Activated CD4-positive, alpha-beta T cell treated with anti-CD3 and anti-CD28 coated beads, Interleukin-2, amount 50 U/mL, for 24 hours (primary cell): ENCODE measurements at places on chromosomes 4 and X.

GRCh38 chr4:128528793-128529553, 241.4 kb upstream of the PGRMC2 start:
- DNase-seq = no peak

DNA sequence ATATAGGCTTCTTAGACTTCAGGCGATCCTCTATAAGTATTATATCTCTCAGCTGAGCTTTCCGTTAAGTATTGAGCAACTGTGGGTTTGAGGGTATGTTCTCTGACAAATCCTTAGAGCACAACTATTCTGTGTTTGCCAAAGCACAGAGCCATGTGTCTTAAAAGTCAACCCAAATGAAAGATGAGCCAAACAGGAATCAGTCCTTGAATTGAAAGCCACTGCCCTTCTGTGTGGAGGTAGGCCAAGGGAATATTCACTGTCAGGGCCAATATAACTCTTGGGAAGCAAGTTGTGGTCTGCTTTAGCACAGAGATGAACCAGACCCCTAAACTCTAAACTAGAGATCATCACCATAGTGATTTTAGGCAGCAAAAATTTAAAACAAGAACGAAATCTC, 164.0 kb downstream of the STAG2 start:
- DNase-seq = no peak

DNA sequence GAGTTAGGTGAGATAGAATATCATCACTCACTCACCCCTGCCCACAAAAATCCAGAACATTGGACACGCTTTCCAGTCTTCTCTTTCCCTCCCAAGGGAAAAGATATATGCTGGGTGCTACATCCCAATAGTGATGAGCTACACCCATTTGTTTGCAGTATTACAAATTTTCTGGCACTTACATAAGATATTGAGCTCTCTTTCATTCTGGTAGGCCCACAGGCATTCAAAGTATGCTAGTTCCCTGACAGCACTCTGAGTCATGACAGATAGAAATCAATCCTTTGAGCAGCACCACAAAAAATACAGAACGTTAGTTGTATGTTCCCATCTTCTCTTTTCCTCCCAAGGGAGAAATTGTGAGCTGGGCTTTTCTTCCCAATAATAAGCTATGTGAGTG, 477.6 kb upstream of the GRID2 start:
- DNase-seq = no peak

GRCh38 chr4:84606645-84607044, 23.7 kb downstream of the CDS1 start:
- no peak for DNase-seq

DNA sequence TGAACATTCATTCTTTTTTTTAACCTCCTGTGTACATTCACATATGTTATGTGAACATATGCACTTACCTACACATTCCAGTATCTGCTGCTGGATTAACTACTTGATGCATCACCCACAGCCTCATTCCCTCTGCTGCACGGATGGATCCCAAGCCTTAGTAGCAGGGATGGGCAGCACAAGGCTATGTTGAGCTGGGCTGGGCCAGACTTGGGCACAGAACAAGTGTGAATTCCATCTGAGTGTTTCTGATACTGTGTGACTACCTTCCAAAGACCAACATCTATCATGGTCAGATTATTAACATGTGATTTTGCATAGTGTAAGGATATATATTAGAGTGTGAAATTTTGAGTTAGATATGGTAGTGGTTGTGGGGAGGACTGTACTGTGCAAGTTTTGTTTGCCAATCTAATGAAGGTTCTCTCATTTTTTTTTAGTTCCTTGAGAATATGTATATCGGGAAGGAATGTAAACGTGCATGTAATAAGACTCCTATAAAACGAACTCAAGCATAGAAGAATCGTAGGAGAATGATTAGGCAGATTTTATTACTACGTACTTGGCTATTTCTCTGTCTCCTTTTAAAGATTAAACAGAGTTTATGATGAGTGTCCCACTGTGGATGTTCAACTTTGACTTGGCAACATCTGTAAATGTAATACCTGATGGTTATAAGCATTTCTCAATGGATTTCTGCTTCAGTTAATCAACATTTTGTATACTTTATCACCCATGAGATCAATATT, 23.4 kb upstream of the STBD1 start:
- no peak for DNase-seq

DNA sequence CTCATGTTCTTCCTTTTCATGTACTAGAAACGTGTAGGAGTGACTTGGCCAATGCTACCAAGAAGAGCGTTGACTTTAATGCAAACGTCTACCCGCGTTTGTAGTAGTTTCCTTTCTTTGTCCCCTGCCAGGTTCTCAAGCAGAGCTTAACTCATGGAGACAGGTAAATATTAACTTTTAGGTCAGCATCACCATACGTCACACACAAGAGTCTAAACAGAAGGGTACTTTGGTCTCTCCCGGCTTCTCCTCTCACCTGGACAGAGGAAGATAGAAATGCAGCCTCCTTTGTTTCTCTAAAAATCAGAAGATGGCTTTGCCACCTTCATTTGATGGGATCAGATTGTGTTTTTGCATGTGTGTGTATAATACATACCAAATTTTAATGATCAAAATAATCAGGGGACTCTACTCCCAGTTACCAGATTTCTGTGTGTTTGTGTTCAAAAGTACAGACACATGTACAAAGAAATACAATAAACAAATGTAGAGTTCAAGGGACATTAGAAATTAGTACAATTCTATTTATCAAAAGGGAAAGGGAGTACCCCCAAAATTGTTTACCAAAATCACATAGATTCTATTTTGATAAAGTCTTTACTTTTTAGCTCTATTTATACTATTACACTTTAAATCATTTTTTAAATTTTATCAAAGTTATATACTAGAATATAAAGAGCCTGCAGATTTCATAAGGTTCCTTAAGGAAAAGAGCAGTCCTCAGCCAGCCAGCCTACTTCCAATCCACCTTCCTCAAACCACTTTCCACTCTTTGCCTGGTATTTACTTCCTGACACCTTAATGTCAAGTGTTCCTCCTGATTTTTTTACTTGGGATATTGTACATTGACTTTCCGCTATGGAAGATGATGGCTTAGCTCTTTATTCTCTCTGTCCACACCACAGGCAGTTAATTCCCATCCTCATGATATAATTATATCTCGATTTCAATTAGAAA, 195.5 kb downstream of the RELL1 start:
- no peak for DNase-seq

DNA sequence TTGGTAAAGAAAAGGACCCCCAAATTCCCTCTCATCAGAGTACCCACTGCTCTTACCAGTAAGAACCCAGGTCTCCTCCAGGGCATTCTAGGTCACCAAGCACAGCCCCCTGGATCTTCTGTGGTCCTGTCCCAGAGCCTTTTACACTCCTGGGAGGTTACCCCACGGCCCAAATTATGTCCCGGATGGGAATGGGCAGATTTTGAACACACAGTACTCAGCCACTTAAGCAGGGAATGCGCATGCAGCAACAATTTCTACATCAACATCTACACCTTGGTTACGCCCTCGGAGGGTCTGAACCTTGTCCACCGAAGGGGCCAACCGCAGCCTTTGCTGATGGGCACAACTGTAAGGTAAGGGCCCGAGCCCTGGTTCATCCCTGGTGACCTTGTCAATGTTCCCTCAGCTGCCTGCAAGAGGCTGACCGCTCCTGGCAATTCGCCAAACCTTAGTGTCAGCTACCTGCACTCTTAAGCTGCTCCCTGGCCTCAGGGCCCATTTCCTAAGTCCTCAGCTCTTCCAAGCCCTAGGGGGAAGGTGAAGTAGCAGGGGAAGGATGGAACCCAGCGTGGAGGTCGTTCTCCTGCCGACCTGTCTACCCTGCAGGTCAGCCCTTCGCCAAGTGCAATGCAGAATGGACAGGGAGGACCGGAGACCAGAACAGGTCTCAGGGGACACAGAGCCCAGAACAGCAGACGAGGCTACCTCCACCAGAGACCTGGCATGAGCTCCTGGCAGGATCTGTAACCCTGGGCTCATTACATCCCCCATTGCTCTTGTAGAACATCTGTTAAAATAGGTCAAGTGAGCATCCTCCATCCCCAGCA, 5.9 kb downstream of the TIMP1 start:
- DNase-seq = no peak

DNA sequence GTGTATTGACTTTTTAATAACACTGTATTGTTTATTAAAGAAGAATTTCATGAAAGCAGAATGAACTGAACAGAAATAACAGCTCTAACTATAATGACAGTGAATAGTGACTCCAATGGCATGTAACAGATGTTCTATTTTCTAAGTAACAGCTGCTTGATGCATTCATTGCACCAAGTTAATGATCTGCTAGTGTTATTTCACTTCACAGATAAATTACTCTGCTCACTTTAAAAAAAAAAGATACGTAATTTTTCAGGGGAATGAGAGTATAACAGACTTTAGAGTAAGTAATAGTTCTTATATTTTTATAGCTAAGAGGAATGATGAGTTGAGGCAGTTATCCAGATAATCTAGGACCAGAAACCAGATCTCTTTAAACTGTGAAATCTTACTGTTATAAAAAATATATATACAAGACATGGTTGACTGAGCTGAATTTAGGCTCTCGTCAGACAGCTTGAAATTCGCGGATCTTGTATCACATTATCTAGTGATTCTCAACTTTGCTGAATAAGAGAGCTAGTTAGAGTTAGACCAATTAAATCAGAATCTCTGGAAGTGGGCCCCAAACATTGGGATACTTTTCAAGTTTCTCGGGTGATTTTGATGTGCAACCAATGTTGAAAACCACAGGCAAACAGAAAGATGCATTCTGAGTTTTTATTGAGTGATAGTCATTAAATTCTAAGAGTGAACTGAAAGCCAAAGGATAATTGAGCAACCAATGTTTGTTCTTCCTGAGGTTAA, 840.7 kb downstream of the DMD start:
- DNase-seq = no peak

- DNase-seq = no peak
These were observed 63.0 kb downstream of the PRSS12 start for GRCh38 chr4:118289794-118290193.

DNA sequence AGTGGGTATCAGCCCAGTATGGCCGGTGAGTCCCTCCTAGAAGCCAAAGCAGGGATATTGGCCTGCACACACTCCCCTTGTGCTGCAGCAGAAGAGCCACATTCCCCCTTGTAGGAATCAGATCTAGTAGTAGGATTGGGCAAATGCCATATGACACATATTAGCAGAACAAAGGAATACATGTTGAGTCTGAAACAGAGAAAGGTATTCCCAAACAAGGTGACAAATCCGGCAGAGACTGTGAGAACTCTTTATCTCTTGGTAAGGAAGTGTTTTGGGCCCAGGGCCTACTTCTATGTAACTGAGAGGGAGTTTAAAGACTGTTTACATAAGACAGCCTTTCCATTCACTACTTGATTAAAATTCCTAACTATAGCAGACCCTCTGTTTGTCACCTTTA, 1382.0 kb downstream of the FAM133A start:
- DNase-seq = no peak

DNA sequence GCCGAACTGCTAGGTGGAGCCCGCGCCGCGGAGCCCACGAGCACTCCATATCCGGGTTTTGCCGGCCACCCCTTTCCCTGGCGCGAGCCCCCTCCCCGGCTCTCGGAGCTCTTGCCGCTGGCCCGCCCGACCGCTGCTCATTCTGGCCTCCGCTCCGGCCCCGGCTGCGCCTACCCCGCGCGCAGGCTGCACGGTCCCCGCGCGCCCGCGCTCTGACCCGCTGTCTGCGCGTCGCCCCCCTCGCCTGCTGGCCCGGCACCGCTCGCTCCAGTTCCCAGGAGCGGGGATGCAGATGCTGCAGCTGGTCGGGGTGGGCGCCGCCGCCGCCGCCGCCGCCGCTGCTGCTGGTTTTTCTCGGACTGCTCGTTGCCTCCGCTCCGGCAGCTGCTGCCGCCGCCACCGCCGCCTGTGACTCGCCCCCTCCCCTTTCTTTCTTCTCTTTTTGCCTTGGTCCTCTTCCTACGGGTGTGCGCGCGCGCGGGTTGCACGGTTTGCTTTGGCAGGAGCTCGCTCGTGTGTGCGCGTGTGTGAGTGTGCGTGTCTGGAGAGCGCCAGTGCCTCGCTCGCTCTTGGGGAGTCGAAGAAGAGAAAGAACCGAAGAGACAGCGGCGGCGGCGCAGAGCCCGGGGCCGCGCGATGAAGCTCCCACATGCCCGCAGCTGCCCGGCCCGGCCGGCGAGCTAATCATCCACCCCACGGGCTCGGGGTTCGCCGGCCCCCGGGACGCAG, at the start of gene ADGRL3:
Gene ADGRL3 (plus strand): TSS at position 140 of the 729 bp plus-strand sequence.
- DNase-seq = no peak

DNA sequence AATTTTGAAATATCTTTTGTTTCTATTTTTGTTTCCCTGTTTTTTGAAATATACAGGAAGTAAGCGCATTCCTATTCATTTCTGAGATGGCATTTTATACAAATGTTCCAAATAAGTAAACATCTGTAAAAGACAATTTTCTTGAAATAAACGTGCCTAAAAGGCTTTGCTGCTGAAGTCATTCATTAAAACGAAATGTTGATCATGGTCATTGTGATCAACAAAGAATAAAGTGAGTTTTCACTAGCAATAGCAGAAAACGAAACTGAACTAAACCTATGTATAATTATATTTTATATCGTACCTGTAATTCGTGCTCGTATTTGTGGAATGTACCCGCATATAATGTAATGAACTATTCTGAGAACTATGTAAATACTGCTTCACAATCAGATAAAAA, 221.2 kb downstream of the MGST2 start:
- no peak for DNase-seq

- DNase-seq = no peak
These were observed 97.7 kb upstream of the PTPN13 start for GRCh38 chr4:86496094-86497080.

- no peak for DNase-seq
These were observed 3.0 kb upstream of the BCOR start for GRCh38 chrX:40100537-40101429.

- no peak for DNase-seq
These were observed 218.8 kb downstream of the MGST2 start for GRCh38 chr4:139884438-139884837.

DNA sequence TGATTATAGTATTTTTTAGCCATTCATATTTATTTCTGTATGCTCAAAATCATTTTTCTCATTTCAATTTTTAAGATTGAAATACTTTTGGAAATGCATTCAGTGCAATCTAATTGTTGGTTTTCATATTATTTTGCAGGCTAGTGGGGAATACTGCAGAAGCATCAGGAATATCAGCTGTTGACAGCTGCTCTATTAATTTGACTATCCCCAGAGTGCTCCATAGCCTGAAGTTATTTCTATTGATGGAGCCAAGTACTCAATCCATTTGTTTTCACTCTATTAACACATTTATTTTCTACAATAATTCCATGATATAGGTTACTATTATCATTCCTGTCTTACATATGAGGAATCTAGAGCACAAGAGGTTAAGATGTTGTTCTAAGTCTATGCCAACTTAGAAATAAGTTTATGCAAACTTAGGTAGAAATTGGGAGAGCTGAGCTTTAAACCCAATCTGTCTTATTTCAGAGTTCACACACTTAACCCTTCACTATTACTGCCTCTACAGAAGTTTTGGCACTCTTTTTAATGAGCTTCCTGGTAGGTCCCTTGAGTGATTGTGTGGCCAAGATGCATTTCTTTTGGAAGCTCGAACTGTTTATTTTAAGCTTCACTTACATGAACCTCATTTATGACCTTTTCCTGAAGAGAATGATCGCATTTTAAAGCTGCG, 65.6 kb upstream of the PCDH18 start:
- no peak for DNase-seq

GRCh38 chrX:11397680-11398079, 104.5 kb downstream of the AMELX start:
- DNase-seq = no peak

GRCh38 chr4:10020106-10020505, 1.2 kb downstream of the SLC2A9 start:
- no peak for DNase-seq

- DNase-seq = no peak
These were observed 702 bp downstream of the TSPAN5 start for GRCh38 chr4:98657531-98658286.
